ENCODE measurements at places on chromosomes 16 and 17. TPM values are rescaled to one million over a fixed set of nuclear protein-coding genes. Genes with fewer than 3 reads are reported as not detected.

ZNF423 gene
- 25.3 TPM for polyA plus RNA-seq

KRTAP3-3 gene
- not detected for polyA plus RNA-seq

SKAP1 gene
- polyA plus RNA-seq: 1.4 TPM

CLDN9 gene
- 6.0 TPM for polyA plus RNA-seq

ADGRG3 gene
- polyA plus RNA-seq: 1.9 TPM

DPEP3 gene
- 0.09 TPM for polyA plus RNA-seq

CACNG4 gene
- polyA plus RNA-seq: 2.4 TPM

HP gene
- polyA plus RNA-seq: 1.8 TPM

GRCh38 chr17:323181-323580 lies 29.4 kb downstream of the RPH3AL start:
- DNase-seq: no peak

DNA sequence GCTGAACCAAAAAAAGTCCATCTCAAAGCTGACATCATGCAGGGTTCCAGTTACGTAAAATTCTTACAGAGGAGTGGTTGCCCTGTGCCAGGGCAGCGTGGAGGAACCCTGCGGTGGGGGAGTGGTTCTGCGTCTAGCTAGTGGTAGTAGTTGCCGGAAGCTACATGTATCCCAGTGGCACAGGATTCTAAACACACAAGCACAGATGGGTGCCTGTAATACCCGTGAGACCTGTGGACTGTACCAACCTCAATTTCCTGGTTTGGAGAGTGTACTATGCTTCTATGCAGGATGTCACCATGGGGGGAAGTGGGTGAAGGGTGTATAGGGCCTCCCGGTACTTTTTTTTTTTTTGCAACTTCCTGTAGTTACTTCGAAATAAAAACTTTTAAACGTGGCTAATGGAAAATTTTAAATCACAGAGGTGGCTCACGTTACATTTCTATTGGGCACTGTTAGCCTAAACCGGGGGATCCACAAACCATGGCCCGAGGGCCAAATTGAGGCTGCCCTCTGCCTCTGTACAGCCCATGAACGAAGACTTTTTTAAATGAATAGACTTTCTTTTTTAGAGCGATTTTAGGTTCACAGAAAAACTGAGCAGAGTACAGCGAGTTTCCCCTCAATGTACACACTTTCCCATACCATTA lies 38.5 kb downstream of the TBC1D16 start:
- DNase-seq: peak; percentile 55

DNA sequence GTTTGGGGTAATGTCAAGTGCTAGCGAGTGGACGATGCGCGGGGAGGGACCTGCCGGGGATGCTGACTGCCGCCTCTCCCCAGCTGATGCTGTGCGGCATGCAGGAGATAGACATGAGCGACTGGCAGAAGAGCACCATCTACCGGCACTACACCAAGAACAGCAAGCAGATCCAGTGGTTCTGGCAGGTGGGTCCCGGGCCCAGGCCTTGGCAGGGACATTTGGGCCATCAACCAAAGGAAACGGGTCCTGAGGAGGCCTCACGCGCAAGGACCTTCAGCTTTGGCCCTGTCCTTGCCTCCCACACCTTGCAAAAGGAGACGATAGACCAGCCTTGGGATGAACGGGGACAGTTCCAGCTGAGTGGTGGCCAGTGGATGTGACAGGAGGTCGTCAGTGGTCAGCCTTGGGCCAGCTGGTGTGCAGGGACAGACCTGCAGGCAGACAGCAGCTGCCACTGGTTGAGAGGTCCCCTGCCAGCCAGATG lies 13.6 kb upstream of the CLEC18A start:
- DNase-seq: no peak

GRCh38 chr17:63588797-63589196 lies 11.9 kb upstream of the TACO1 start:
- DNase-seq: no peak

DNA sequence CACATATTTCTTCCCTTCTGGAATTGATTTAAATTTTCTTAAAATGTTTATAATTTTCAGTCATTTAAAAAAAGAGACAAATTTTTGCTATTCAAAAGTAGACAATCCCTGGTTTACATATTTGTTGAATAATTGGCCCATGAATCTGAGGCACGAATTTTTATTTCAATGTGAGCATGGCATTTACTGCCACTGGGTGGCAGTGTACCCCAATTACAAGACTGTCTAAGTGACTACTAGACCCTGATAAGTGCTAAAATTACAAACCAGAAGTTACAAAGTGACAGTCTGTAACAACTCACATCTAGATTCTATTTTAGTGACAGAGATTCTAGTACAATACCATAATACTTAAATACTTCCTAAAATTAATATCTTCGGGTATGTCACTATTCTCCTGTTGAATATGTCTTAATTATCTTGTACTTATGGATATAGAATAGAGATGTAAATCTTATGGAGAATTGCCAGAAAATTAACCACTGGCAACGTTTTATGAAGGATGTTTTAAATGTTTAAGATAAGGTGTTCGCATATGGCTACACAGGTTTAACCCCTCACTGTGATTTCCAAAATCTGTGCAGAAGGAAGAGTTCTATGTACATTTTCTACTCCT lies 235.8 kb downstream of the MAP2K4 start:
- no peak for DNase-seq

- no peak for DNase-seq
These were observed 1.4 kb upstream of the TMEM132E start for GRCh38 chr17:34578016-34578415.

DNA sequence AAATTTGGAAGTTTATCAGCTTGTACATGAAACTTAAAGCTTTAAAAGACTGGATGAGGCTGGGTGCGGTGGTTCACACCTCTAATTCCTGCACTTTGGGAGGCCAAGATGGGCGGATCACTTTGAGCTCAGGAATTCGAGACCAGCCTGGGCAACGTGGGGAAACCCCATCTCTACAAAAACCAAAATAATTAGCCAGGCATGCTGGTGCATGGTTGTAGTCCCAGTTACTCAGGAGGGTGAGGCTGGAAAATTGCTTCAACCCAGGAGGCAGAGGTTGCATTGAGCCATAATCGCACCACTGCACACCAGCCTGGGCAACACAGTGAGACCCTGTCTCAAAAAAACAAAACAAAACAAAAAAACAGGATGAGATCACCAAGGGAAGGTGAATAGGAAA lies 209.5 kb downstream of the AATF start:
- DNase-seq: no peak

DNA sequence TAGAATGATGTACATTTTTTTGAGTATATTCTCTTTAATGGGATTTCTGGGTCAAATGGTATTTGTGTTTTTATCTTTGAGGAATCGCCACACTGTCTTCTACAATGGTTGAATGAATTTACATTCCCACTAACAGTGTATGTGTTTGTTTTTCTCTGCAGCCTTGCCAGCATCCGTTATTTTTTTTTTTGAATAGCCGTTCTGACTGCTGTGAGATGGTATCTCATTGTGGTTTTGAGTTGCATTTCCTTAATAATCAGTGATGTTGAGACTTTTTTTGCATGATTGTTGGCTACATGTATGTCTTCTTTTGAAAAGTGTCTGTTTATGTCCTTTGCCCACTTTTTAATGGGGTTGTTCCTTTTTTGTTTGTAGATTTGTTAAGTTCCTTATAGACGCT lies 172.7 kb upstream of the CDH8 start:
- DNase-seq: no peak

DNA sequence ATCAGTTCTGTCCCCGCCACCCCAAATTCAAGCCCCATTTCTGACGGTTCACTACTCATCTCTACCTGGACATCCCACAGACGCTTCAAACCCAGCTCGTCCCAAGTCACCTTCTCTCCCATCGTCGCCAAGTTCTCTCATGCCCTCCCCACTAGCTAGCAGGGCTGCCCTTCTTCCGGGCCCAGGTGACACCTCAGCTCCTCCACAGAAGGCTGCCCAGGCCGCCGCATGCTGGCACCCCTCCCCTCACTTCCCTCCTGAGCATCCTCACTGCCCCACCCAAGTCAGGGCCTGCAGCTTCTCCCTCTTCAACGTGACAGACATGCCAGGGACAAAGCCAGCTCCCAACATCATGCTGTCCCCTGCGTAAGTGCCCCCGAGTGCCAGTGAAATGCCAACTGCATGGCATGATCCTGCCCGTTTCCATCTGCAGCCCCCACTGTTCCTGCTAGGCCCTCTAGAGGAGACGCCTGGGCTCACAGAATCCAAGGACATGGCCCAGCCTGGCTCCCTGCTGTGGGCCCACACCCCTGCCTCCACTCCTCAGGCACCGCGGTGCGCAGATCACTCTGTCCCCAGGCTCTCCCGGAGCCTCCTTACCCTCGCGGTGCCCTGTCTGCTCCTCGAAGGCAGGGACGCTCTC lies 5.9 kb downstream of the CYB561 start:
- peak; percentile 62 for DNase-seq

GRCh38 chr17:69962436-69962995 lies 112.5 kb upstream of the KCNJ16 start:
- DNase-seq: no peak

DNA sequence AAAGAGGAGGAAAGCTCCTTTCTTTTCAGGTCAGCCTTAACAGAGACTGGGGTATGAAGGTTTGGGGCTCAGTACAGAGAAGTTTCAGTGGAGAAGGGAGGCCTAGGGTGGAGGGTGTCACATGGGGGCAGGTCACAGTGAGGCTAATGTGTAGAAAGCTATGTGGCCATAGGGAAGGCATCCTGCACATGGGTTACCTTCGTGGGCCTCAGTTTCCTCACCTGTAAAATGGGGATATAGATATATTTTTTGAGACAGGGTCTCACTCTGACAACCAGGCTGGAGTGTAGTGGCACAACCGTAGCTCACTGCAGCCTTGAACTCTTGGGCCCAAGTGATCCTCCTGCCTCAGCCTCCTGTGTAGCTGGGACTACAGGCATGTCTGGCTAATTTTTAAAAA lies 41.8 kb downstream of the EMP2 start:
- no peak for DNase-seq

- DNase-seq: no peak
These were observed 111.8 kb downstream of the SDK2 start for GRCh38 chr17:73532421-73532901.

- no peak for DNase-seq
These were observed 37.2 kb downstream of the SIAH1 start for GRCh38 chr16:48347980-48348379.

- no peak for DNase-seq
These were observed 53.7 kb downstream of the NFAT5 start for GRCh38 chr16:69619514-69619913.

DNA sequence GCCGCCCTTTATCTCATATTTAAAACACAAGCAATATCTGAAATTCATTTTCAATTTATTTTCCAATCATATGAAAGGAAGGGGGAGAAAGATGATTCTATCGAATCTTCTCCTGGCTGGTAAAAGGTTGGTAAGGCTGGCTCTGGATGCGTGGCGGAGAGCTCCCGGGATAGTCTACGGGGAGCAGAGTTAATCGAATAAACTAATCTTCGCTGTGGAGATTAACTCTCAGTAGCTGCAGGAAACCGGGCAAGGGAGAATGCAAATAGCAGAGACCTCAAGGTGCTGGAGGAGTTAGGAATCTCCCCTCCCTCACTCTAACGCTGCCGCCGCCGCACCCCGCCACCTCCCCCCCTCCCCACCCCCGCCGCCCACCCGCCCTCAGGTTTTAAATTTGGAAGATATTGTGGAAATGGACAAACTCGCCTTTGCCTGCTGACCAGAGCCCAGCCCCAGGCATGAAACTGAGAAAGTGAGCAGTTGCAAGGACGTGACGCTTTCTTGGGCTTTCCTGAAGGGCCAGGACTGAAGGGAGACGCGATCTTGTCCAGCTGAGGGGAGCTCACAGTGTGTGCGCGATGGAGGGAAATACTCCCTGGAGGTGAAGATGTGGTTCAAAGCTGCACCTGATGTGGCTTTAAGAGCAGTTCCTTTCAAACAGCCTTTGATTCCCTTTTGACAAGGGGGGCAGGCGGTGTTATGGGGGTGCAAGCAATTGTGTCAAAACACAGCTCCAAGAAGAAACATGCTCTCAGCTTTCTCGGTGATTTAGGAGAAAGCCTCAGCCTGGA lies 308.2 kb upstream of the IRX3 start:
- DNase-seq: no peak
